Activated CD8-positive, alpha-beta memory T cell treated with anti-CD3 and anti-CD28 coated beads for 48 hours (primary cell): ENCODE measurements at places on chromosomes 16 and 17.

- DNase-seq: no peak
Observed at GRCh38 chr17:77324227-77324626, 183.5 kb downstream of the SEC14L1 start.

GRCh38 chr16:10613785-10614485, 33.5 kb upstream of the EMP2 start:
- DNase-seq: no peak

DNA sequence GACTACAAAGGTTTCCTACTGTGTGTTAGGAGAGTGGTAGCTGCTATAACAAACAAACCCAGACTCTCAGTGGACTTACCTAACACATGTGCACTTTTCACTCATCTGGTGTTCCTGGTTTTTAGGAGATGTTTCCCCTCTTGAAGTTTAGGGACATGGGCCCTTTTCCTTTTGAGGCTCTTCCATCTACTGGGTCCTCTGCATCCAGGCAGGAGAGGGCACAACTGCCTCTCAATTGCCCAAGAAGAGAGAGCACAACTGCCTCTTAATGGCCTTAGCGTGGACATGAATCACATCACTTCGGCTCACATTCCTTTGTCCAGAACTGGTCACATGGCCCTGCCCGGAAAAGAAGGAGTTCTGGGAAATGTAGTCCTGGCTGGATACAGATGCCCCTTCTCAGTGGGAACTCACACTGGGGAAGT, 9.8 kb upstream of the TNRC6C start:
- DNase-seq: no peak

GRCh38 chr17:7650509-7651096, at the start of gene ATP1B2:
TSS of gene ATP1B2 (plus strand) at chr17:7650926. CDS start at chr17:7651519, 593 bp downstream.
- DNase-seq: peak; percentile 42

GRCh38 chr17:4003501-4004421, 39.5 kb upstream of the ATP2A3 start:
- no peak for DNase-seq

DNA sequence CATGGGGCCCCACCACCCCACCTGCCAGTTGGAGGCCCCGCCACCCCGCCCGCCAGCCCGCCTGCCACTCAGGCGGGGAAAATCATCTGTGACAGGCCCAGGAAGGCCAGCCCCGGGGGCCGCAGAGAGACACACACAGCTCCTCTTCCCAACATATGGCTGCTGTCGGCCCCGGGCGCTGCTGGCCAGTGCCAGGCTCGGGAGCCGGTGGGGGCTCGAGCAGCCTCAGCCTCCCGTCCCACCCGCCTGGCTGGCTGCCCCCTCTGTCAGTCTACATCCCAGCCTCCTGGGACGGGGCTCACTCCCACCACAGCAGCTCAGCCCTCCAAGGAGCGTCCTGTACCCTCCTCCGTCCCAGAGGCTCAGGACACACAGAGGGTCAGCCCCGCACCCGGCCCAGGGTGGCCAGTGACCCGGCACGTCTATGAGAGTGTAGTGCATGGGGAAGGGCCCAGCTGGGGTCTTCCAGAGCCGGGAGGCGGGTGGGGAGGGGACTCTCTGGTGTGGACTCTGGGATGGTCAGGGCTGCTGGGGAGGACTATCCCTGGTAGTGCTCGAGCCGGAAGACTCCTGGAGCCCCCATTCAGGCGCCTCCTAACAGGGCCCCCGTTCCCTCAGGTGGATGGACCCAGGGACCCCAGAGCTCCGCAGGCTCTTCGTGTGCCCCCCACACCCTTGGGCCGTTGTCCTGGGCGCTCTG, 3.6 kb upstream of the PRR35 start:
- no peak for DNase-seq

DNA sequence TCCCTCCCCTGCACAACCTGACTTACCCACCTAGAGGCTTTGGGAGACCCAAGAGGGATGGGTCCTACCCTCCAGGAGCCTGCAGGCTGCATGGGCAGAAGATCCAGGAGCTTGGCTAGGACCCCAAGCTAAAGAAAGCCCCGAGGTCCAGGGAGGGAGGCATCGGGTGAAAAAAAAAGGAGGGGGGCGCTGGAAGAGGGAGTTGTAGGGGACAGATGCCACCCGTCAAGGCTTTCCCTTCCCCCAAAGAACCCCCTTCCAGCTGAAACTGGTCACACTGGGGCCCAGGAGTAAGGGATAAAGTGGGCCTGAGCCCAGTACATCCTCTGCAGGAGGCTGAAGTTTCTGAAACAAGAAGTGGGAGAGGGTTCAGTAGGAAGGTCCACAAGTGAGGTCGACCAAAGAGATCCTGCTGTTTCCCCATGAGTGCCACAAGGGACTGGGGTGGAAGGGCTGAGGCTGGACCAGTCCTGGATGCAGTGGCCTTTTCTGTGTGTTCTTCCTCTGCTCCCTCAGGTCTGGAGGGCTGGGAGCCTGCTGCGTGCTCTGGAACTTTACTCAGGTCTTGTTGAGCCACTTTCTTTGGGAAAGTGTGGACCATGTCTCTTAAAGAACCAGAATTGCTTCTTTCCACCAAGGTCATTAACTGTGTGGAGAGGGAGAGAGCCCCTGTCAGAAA, 14.2 kb upstream of the CBFB start:
- DNase-seq: no peak

GRCh38 chr16:63921737-63922295, 1200.0 kb downstream of the CDH11 start:
- DNase-seq: no peak

GRCh38 chr16:30980434-30980833, 4.6 kb upstream of the HSD3B7 start:
- DNase-seq: no peak

- DNase-seq: no peak
Observed at GRCh38 chr17:7192271-7192937, 13.2 kb upstream of the ASGR1 start.

DNA sequence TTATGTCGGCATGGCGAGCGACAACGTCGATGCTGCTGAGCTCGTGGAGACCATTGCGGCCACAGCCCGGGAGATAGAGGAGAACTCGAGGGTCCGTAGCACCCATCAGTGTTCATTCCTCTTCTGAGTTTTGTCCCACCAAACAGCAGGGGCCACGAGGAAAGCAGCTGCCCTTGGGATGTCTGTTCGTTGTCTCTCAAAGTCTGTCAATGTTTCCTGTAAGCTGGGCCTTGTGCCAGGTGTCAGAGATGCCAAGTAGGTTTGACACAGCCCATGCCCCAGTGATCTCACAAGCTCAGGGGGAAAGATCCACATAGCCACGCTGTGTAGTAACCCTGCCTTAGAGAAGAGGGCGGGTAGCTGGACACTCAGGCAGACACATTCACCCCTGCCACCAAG, 22.6 kb downstream of the NTAN1 start:
- no peak for DNase-seq

DNA sequence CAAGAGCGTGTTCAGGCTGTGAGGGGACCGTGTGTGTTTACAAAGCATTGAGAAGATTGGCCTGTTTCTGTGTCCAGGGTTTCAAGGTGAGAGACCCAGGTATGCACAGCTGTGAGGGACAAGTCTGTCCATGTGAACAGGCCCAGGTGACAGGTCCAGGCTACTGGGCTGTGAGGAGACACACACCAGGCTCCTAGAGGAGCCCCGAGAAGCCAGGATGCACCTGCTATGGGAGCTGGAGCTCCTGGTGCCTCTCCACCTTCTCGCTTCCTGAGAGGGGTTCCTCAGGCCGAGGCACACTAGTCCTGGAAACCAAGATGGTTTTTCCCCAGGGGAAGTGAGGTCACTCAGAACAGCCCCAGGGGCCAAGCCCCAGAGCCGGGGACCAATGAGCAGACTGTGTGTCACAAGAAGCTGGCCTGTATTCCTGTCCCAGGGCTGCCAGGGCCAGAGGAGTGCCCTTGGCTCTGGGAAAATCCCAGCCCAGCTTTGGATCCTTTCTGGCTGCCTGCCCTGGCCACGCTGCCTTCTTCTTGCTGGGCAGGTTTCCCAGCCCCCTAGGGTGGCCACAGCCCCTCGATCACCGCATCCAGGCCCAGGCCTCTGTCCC, 153.4 kb upstream of the PLCG2 start:
- no peak for DNase-seq
